Lung (tissue), 17 donors: ENCODE measurements at places on chromosomes 1 and 21. TPM values are rescaled to one million over a fixed set of nuclear protein-coding genes. Genes with fewer than 3 reads are reported as not detected.

- peak; percentile 97 for DNase-seq
Observed at GRCh38 chr1:201028461-201028889, 5.0 kb upstream of the KIF21B start.

DNA sequence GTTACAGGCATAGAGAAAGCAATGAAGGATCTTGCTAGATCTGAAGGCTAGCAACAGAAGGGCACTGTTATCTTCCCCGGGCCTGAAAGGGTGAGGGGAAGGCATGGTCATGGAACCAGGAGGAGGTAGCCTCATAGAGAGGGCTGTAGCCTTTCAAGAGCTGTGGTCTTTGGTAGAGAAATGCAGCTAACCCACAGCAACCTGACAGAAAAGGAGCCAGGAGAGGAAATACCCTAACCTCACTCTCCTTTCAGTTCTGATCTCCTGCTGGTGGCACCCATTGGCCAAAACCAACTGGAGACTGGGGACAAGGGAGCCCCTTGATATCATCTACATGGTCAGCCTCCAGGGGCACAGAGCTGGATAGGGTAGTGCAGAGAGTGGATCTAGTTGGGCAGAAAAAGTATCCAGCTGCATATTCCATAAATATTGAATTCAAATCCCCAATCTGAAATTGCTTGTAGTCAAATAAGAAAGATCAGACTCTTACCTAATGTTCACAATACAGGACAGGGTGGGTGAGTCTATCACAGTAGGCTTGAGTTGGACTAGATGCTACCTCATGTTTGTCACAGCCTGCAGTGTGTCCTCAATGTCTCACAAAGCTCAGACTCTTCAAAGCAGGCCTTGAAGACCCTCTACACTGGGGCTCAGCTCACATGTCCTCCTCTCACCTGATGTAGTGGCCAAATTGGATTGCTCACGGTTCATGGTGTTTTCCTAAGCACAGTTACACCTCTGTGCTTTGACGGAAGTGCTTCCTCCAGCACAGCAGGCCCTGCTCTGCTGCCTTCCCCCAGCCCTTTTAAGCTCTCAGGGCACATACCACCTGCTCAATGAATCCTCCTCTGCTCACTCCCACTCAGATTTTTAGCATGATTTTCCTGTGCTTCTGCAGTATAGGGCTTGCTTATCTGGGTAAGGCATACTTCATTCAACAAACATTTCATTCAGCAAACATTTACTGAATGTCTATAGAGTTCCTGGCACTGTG is 74.1 kb upstream of the JUN start:
- peak; percentile 26 for DNase-seq

DNA sequence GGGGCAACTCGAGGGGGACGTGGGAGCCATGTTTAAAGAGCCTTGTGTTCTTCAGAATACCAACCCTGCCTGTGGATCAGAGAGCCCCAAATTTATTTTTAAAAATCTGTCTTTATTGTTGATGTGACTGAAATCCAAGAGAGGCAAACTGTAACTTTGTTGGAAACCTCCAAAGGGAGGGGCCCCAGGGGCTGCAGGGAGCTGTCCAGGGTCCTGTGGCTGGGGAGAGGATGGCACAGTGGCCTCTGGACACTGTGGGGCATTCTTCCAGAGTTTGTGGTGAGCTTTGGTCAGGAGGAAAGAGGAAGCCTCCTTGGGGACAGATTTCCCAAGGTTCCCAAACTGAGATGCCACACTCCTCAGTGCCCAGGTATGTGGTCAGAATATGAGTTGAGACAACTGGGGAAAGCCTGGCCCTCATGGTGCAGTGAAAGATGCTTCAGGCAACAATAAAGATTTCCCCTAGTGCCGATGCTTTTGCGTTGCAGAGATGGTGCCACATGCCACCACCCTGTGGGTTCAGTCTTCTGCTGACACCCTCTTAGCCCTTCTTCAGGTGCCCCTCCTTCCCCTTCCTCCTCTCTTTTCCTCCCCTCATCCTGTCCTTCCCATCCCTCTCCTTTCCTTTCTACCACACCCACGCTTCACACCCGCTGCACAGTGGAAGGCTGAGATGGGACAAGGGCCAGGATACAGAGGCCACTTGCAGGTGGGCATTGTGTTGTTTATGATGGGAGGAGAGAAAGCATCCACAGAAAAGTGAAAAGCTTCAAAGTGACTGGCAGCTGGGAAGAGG is 122.1 kb downstream of the UCK2 start:
- peak; percentile 37 for DNase-seq

GRCh38 chr1:42312576-42313212 is 22.3 kb downstream of the FOXJ3 start:
- DNase-seq, result no peak

DNA sequence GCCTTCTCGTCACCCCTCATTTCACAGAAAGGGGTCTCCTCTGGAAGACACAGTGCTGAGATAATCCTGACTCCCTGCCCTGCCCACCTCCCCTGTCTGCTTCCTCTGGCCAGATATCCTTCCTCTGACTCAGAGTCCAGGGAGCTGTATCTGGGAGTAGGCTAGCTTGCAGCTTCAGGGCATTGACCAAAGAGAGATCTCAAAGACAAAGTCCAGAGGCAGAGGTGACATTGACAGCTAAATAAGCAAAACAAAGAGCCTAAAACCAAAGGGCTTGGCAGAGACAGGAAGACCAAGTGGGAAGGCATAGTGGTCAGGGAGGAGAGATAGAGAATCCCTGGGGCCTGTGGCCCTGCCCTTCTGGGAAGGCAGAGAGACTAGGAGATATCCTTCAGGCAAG is 64.9 kb downstream of the TNR start:
- no peak for DNase-seq

- no peak for DNase-seq
Observed at GRCh38 chr1:205285381-205286101, 36.0 kb downstream of the NUAK2 start.

DNA sequence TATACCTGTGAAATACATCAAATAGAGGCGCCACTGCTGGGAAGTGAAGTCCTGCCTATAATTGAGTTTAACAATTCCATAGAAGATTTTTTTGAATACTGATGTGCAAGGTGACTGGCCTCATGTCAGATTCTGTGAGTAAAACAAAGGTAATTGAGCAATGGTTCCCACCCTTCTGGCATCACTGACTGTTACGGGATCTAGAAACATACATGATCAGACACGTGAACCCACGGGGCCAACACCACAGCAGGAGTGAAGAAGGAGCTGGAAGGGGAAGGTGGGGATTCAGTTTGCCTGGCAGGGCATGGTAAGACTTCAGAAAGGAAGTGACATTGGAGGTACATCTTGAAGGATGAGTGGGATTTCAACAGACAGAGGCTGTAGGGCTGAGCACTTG is 270.2 kb downstream of the DISC1 start:
- DNase-seq, result no peak

GRCh38 chr1:168093616-168094015 is 43.1 kb downstream of the GPR161 start:
- DNase-seq, result no peak

- no peak for DNase-seq
Observed at GRCh38 chr1:117365350-117366176, 1.7 kb upstream of the MAN1A2 start.

The WNT9A gene
- 5.5 TPM for total RNA-seq

The LHX8 gene
- total RNA-seq, result not detected
